Fibroblast of upper back skin (primary cell): ENCODE measurements at places on chromosomes 3 and 15.

GRCh38 chr3:14082108-14082657 is 42.5 kb downstream of the CHCHD4 start:
- DNase-seq, result no peak

DNA sequence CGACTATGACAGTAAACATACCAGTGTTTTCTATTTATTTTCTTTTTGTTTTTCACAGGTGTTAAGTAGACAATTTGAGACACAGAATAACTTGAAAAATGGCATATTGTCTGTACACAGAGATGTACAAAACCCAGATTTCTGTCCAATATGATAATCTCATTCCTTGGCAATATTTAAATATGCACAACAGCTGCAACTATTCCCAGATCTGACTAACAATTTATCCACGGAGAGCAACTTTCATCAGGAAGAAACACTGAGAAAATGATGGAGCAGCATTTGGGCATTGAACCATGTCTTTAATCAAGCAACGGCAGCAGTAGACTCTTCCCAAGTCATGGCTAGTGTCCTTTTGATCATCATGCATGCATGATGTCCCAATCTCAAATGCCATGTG is 452.6 kb downstream of the ZPLD1 start:
- no peak for DNase-seq

- DNase-seq, result no peak
Observed at GRCh38 chr3:196115678-196116083, 33.8 kb upstream of the TFRC start.

- no peak for DNase-seq
Observed at GRCh38 chr3:72080095-72080494, 295.1 kb upstream of the PROK2 start.

GRCh38 chr15:79004336-79004735 is 59.5 kb upstream of the CTSH start:
- peak; percentile 80 for DNase-seq

DNA sequence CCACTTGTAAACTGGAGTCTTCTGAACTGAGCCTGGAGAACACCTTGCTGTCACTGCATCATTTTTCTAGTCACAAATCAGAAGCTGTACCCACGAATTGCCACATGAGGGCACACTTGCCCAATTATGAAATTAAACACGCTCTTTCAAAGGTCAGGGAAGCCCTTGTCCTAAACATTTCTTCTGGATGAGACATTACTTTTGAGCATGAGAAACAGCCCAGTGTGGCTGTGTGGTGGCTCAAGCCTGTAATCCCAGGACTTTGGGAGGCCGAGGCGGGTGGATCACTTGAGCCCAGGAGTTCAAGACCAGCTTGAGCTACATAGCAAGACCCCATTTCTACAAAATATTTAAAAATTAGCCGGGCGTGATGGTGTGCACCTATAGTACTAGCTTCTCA is 27.5 kb upstream of the CFAP161 start:
- DNase-seq, result peak; percentile 88

GRCh38 chr15:38332711-38333110 is 80.1 kb downstream of the SPRED1 start:
- DNase-seq, result no peak

GRCh38 chr3:152927131-152927530 is 92.2 kb downstream of the P2RY1 start:
- DNase-seq, result no peak

DNA sequence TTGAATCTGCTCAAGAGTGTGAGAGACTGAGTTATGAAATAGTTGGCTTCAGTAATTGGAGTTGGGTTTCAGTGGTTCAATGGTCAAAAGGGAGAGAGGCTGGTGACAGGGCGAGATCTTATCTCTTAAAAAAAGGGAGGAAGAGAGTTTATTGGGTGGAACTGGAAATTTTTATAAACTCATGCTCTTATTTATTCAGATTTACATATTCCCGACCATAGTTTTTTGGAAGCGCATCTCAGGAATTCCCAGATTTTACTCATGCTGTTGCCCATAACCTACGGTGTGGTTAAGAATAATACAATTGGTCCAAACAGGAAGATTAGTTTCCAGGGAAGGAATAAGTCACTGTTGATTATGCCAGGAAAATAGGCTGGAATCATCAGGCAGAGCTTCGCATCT is 41.4 kb downstream of the CD200 start:
- no peak for DNase-seq

GRCh38 chr3:192433704-192434103 is 293.6 kb downstream of the FGF12 start:
- no peak for DNase-seq

DNA sequence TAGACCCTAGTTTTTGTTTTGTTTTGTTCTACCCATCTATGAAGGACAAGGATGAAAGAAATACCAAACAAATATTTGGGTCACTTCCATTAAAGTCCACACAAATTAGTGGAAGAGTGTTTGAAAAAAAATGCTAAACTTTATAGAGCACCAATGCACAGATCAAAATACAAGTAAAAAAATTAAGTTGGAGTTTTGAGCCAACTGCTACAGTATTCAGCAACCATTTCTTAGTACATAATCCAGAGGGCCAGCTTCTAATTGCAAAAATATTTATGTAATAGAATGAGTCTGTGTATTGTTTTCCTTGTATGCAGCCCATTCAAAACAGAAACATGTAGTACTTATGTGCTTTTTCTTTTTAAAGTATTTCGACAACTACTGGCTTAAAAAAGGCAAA is 121.1 kb downstream of the CBLB start:
- DNase-seq, result no peak

DNA sequence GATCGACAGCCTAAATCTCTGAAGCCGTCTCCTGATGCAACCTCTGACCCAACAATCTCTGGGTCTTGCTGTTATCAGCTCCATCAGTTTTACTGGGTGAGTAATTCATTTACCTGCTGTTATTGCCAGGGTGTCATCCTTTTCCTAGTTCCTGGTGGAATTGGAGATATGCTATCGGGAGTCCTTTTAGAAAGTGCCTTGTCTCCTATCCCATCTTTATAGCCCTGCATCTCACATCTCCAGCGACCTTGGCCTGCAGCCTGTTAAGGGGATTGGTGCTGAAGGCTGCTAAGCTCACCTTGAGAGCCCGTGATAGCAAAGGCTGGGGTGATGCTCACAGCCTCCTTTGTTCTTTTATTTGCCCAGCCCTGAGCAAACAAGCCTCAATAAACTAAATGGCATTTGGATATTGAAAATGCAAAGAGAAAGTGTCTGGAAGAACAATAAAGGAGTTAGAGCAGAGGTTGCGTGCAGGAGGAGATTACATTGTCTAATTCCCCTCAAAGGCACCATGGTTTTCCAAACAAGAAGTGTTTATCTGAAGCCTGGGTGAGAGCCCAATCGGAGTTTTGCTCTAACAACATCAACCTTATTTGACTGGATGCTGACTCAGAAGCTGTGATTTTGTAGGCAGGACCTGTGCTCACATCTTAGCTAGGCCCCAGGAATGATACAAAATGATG is 101.8 kb downstream of the RPLP1 start:
- no peak for DNase-seq

DNA sequence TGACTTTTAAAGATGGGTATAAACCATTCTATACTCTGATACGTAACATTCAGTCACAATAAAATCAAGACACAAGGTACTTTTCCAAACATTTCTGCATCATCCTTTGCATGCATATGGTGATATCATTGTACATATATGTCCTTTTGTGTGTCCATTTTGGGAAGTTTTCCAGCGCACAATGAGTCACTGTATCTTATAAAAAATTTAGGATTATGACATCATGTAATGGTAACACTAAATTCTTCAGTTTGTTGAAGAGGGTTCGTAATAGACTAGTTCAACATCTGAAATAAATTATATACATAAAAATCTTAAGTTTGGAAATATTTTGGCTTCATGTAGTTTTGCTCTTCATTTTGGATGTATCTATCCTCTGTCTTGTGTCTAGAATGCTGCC is 480.9 kb downstream of the ROBO1 start:
- peak; percentile 68 for DNase-seq

DNA sequence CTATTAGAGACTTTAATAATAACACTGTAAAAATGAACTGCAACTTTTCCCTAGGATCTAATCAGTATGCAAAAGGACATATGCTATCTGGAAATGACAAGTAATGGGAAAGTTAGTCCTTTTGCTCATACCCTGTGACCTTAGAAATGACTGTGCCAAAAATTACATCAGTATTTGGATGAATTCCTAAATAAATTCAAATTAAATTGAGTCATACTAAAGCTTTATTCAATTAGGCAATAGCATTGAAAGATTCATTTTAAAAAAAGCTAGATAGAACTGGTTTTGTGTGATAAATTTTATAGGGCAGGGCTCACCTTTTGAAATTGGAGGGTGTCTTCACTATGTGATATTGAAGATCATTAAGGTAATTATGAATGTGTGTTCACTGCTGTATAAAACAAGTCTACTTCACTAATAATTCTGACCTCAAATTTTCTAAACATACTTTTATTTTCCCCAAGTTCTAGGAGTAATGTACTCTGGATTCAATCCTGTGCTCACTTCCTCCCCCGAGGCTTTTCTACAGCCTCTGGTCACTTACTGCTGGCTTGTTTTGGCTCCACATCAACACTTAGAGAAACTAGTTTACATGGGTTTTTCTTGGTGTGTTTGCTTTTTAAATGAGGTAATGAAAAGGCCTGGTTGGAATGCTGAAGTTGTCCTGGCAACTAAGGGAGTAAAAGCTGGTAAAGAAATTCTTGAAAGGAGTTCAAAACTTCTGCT is 44.4 kb upstream of the SPTSSB start:
- peak; percentile 69 for DNase-seq

DNA sequence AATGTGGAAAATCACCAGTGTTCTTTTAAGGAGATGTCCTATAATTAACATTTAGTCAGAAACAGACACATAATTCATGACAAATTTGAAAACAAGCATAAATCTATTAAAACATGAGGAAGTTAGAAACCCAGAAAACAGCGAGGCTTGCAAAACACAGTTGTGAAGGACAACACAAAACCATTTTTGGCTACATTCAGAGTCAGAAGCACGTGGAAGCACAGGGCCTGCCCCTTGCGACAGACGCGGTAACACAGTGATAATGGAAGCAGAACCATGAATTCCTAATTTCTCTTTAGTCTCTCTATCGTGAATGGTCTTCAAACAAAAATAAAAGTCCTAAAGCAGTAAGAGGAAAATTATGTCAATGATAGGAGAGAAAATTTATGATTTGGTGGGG is 12.2 kb downstream of the NCEH1 start:
- no peak for DNase-seq

- no peak for DNase-seq
Observed at GRCh38 chr3:187823746-187824145, 78.5 kb upstream of the BCL6 start.

GRCh38 chr3:146247911-146248310 is 3.0 kb downstream of the PLSCR4 start:
- DNase-seq, result no peak

DNA sequence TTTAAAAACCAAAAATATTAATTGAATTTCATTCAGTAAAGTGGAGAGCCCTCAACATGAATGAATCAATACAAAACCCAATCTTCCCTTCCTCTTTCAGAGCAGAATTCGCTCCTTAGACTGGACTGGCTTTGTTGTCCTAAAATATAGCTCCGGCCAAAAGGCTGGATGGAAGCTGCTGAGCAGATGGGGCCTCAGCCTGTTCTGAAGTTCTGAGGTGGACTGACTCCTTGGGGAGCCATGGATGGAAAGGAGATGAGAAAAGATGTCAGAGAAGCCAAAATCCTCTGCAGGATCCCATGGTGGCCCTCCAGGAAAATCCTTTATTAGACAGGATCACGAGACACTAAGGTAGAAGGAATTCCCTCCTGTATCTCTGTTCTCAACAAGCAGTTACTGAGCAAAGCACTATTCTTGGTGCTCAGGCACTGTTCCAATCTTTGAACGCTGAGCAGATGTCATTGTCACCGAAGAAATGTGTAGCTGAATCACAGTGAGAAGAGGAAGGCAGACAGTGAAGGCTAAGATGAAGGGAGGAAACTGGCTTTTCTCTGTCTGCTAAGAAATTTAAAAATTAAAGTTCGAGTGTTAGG is 122.0 kb downstream of the SEMA6D start:
- DNase-seq, result no peak

DNA sequence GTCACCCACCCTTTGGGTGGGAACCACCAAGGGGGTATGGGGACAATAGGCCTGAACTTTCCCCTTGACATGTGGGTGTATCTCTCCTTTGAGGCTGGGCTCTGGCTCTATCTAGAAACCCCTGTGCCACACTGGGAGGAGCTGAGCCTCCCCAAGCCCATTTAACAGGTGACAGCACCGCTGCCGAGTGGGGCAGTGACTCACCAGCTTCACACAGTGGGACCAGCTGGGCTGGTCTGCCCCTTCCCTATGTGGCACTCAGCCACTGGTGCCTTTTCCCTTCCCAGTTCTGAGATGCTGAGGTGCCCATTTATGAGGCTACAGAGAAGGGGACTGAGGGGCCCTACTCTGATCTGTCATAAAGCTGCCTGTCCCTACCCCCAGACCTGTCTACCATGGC is 5.1 kb downstream of the PSTPIP1 start:
- DNase-seq, result no peak

- peak; percentile 71 for DNase-seq
Observed at GRCh38 chr3:98954242-98954641, 52.7 kb upstream of the DCBLD2 start.

GRCh38 chr3:42447481-42447880 is 37.1 kb upstream of the LYZL4 start:
- DNase-seq, result no peak

GRCh38 chr15:92930776-92931175 is 30.7 kb downstream of the CHD2 start:
- peak; percentile 91 for DNase-seq

DNA sequence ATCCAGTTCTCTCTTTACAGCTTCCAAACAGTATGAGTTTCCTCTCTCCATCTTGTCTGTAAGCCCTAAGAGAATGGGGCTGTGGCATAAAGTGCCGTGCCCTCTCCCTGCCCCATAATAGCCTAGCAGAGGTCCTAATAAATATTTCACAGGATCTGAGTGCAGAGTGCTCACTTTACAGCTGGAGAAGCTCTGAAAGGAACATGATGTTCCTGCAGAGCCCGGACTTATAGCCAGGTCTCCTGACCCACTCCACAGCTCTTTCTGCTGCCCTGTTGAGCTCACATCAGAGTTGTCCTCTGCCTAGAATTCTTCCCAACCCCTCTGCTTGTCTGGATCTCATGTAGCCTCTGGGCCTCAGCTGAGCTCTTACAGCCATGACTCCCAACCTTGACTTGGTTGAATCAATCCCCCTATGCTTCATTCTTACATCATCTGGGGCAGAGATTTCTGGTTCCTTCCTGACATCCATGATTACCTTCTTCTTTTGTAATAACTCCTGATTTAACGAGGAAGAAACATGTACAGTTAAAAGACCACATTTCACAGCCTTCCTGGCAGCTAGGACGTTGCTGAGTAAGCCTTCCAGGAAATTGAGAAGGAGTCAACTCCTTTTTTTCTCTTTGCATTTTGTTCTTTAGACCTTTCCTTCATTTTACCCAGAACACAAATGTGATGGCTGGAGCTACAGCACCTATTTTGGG is 135.3 kb downstream of the RPLP1 start:
- DNase-seq, result no peak

- DNase-seq, result no peak
Observed at GRCh38 chr3:32383136-32383711, 8.4 kb upstream of the CMTM7 start.

DNA sequence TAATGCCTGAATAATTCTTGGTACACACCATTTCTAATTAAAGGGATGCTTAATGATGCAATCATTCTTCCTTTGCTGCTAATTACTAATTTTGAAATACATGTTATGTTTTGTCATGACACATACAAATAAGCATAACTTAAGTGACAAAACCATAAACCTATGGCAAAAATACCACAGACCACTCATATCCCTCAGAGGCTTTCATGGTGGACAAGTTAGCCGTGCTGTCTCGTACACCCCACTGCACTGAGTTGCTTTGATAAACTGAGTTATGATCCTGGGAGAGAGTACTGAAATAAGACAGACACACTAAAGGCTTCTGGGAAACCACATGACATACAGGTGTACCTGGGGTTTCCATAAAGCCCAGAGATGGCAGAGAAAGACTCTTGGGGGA is 913.8 kb downstream of the FHIT start:
- no peak for DNase-seq
